Fibroblast of skin of left quadriceps (primary cell): ENCODE measurements at places on chromosomes 16 and 17.

DNA sequence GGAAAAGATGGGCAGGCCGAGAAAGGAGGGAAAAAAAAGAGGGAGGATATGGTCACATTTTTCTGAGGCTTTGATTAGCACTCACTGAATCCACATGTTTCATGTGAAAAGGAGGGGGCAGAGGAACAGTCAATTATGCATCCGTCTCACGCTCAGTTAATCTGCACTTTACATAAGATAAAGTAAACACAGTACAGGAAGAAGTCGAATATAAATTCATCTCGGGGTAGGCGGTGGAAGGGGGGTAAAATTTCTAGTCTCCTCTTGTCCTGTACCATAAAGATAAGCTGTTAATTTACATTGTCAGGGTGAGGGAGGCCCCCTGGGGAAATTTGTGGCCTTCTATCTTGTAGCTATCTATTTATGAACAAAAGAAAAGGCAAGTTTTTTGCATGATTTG, 73.1 kb upstream of the CES5A start:
- DNase-seq, result no peak

GRCh38 chr17:21213638-21214014, 335 bp downstream of the TMEM11 start:
- DNase-seq, result no peak

DNA sequence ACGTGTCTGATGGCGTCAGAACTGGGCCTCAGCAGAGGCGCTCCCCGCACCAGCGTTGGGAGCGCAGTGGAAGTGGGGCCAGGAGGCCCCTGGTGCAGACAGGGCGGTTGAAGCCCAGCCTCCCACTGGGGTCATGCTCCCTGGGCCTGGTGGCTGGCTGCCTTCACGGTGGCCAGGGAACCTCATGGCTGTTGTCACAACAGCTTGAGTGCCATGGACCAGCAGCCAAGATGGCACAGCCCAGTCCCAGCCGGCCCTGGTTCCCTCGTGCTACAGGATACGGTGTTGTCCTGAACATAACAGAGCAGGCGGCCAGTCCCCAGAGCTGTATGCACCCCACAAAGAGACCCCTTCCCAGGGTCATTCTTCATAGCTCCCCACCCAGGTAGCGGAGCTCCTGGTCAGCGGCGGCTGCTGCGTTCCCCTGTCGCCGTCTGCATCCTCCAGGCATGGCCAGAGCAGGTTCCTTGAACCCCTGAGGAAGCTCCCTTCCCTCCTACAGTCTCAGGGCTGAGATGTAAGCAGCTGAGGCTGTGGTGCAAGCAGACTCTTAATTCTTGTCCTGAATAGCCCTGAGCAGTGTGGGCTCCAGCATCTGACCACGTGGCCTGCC, 29.7 kb downstream of the NME3 start:
- DNase-seq, result no peak

GRCh38 chr17:79877041-79877440, 37.8 kb upstream of the CBX4 start:
- DNase-seq, result no peak

GRCh38 chr17:56545106-56545505, 48.4 kb upstream of the NOG start:
- DNase-seq, result no peak

DNA sequence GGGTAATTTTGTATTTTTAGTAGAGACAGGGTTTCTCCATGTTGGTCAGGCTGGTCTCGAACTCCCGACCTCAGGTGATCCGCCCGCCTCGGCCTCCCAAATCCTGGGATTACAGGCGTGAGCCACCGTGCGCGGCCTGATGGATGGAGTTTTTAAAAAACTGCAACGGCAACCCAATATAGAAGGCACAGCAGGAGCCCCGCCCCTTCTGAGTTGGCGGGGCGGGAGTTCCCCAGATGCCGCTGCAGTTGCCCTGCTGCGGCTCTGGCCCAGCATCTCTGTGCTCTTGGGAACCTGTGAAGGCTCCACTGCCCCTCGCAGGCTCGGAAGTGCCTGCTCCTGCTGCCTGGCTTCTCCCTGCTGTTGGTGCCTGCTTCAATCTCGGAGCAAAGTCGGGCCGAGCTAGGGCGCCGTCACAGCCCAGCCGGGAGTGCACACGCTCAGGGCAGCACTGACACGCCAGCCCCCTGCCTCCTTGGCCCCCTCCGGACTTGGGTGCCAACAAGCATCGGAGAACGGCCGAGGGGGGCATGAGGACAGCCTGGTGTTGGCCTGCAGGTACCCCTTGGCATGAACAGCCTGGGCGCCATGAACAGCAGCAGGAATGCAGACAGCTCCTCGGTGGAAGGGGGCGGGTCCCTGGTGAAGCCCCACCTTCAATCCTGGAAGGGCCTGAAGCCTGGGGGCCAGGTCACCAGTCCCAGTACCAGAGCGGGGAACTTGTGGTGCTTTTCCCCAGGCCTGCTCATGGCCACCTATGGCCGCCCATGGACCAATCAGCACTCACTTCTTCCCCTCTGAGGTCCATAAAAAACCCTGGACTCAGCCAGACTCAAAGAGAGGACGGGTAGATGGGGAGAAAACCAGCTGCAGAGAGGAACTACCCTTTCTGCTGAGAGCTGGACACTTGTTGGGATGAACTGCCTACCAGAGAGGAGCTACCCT, 2.3 kb upstream of the NT5M start:
- no peak for DNase-seq

- DNase-seq, result no peak
Measured at GRCh38 chr16:14418795-14419225, 211.2 kb downstream of the PARN start.

- no peak for DNase-seq
Measured at GRCh38 chr17:72122010-72122764, 1.4 kb downstream of the SOX9 start.

DNA sequence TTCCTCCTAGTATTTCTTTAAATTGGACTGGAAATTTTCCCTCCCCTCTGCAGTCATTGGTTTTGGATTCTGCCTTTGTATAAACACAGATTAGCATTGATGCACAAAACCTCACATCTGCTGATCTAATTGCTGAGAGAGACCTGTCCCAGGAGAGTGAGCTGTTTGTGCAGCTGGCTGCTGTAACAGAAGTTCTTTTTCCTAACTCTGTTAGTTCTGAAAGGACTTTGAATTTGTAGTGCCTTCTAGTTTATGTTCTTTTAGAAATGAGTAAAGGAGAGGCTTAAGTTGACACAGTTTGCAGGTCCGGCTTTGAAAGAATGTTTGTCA, 45.2 kb upstream of the KPNB1 start:
- no peak for DNase-seq

DNA sequence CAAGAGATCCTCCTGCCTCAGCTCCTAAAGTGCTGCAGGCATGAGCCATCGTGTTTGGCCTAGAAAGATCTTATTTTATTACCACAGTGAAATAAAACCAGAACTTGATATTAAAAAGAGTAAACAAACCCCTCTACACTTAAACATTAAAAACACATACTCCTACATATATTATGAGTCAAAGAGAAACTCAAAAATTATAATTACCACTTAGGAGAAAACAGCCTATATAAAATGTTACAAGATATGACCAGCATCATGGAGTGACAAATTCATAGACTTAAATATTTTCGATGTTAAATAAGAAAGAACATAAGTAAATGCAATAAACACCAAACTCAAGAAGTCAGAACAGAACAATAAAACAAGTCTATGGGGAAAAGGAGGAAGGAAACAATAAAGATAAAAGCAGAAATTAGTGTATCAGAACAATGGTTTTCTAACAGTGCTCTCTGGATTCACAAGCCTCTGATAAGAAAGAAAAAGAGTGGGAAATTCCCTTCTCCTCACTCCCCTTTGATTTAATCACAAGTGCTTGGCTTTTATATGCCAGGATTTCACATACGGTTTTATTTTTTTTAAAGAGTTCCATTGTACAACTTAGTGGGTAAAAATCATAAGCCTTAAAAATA, 23.0 kb downstream of the SKAP1 start:
- DNase-seq, result no peak

GRCh38 chr17:80773243-80773991, 218.2 kb upstream of the CHMP6 start:
- no peak for DNase-seq

GRCh38 chr17:80917716-80918560, 73.7 kb upstream of the CHMP6 start:
- DNase-seq, result no peak

- no peak for DNase-seq
Measured at GRCh38 chr17:57086069-57086930, 1.3 kb downstream of the AKAP1 start.

DNA sequence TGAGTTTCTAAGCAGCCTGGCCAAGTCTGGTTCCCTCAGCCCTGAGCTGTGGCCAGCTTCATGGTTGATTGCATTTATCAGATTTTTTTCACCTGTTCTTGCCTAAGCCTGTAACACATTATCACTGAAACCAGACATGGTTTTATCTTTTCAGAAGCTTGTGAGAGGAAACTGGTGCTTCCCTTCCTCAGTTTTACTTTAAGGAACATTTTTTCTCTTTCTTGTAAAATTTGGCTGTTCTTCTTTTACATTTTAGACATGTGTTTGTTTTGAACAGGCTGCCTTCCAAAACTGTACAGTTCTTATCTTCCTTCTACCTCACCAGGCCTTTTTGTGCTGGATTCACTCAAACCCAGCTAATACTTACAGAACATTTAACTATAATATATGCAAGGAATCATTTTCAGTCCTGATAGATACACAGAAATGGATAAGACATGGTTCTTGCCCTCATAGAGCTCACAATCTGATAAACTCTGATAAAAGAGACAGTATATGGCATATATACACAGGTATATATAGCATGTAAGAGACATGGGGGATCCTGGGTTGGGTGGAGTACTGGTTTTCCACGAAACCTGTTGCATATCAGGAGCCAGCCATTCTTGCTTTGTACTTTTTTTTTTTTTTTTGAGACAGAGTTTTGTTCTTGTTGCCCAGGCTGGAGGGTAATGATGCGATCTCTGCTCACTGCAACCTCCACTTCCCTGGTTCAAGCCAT, 44.5 kb downstream of the ZNRF1 start:
- no peak for DNase-seq

DNA sequence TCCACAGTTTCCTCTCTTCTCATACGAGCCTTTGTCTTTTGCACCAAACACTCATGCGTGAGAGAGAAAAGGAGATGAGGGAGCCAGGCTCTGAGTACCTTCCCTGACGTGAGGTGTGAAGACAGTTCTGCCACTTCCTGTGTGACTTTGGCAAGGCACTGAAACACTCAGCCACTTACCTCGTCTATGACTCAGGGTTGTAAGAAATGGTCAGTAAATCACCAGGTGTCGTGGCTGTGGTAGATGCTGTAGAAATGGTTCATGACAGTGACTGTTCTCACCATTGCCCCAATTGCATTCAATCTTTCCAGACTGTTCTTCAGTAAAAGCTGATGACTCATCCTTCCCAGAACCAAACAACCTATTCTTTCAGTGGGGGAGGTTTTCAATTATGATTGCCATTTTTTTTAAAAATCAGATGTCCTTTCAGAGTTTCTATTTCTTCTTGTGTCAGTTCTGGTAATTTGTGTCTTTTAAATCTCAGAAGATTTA, 49.2 kb upstream of the CBFA2T3 start:
- DNase-seq, result no peak

DNA sequence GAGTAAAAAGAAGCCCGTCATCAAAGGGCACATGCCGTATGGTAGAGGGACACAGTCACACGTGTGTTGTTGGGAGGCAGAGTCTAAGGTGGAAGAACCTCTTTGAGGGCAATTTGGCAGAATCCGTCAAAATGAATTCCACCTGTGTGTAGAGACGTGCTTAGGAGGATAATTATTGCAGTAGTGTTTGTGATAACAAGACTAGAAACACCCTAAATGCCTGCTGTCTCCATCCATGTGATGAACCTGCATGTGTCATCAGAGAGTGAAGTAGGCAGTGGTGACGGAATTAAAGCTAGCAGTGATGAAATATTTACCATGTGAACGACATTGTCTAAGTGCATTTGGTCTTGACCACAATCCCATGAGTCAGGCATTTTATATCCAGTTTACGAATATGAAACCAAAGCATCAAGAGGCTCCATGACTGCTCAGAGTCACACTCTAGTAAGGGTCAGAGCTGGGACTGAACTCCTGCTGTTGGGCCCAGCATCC, 61.3 kb upstream of the ADORA2B start:
- peak; percentile 46 for DNase-seq

DNA sequence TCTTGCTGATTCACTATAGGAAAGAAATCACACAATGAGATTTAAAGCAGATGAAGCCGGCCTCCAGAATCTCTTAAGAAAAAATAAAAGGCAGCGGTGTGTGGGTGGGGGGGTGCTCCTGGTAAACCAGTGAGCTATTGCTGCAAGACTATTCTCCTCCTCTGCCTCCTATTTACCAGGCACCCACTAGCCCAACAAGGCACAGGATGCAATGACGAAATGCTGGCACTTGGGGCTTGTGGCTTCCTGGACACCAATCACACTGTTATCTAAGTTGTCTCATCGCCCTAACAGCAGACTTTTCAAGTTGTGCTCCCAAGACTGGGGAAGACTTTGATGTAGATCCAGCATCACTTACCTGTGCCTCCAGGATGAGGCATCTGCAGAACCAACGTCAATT, 50.2 kb upstream of the NDRG4 start:
- DNase-seq, result no peak

DNA sequence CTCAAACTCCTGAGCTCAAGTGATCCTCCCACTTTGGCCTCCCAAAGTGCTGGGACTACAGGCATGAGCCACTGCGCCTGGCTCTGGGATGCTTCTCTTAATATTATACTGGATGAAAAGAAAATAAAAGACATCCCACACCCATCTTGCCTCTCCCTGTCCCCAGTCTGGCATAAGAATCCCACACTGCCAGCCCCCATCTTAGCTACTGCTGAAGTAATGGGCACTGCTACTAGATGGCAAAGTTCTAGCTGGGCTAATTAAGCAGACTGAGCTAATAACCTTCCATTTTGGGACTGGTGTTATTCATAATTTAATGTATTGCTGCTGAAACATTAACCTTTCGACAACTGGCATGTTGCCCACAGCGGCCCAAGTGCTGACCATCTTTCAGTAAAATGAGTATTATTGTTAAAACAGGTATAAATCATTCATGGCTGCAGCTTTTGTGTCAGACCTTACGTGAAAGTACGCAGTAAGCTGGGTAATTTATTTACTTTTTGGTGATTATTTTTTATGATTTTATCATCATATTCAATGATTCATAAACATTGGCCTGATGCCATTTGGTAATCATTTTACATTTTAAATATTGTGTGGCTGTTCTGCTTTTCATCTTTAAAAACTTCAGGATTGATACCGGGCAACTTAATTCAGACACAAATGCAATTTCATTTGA, 47.4 kb upstream of the ZFHX3 start:
- no peak for DNase-seq

GRCh38 chr17:72169823-72170222, 49.0 kb downstream of the SOX9 start:
- DNase-seq, result no peak

- no peak for DNase-seq
Measured at GRCh38 chr16:31695667-31696066, 168.0 kb downstream of the AHSP start.

GRCh38 chr16:66152823-66153393, 213.6 kb upstream of the CDH5 start:
- DNase-seq, result peak; percentile 98

- no peak for DNase-seq
Measured at GRCh38 chr16:14351647-14352046, 278.4 kb downstream of the PARN start.
